ENCODE measurements at places on chromosomes 11 and 22.

DNA sequence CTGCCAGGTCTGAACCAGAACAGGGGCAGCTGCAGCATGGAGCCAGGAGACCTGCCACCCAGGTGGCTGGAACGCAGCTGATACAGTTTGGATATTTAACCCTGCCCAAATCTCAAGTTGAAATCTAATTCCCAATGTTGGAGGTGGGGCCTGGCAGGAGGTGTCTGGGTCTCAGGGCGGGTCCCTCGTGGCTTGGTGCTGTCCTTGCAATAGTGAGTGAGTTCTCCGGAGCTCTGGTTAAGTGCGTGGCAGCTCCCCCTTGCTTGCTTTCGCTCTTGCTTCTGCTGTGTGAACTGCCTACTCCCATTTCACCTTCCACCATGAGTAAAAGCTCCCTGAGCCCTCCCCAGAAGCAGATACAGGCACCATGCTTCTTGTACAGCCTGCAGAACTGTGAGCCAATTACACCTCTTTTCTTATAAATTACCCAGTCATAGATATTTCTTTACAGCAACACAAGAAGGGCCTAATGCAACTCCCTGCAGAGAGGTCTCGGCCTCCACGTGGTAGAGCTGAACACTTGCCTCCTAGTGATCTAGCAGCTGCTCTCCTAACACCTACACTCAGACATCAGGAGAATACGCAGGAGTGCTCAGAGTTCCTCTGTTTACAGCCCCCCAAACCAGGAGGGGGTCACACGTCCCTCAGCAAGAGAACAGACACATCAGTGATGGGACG lies 203.7 kb downstream of the CTTN start:
- no peak for DNase-seq

DNA sequence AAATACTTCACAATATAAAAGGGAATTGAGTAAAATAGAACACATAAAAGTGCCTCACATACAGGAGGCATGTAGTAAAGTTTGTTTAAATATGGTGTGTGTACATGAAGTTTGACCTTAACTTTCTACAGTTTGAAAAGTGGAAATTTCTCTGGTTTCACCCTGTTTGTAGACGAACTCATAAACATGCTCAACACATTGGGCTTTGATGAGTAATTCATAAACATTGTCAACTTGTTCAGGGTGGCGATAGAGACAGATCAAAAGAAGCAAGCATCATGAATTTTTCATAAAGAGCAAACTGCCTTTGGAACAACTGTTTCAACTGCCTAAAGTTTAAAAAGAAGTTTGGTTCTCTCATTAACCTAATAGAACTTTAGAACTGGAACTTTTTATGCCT lies 9.1 kb downstream of the SLN start:
- no peak for DNase-seq

DNA sequence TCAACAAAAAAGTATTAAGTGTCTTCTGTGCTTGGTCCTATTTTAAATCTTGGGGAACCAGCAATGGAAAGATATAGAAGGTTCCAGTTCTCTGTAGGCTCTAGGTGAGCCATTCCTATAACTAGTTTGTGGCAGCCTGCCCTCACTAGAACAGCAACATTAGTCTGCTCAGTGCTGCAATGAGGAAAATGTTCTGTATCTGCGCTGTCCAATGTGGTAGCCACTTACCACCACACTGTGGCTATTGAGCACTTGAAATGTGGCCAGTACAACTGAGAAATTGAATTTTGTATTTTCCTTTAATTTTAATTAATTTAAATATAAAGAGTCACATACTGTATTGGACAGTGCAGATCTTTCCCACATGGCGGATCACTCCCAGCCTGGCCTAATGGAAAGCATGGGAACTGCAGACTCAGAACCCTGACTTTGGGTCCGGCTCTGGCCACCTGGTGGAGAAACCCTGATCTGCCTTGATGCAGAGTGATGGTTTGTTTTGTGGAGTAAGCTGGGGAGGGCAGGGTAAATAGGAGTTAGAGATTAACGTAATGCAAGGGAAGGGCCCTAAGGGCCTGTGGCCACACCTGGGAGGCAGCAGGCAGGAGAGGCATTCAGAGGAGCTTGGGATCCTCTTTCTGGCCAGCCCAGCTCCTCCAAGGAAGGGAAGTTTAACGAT lies 101.0 kb downstream of the ME3 start:
- no peak for DNase-seq

- DNase-seq, result no peak
Measured at GRCh38 chr11:29061452-29061851, 953.3 kb downstream of the METTL15 start.

GRCh38 chr11:12295943-12296342 lies 81.4 kb upstream of the PARVA start:
- no peak for DNase-seq

- no peak for DNase-seq
Measured at GRCh38 chr11:97948793-97949192, 1072.0 kb upstream of the CNTN5 start.

DNA sequence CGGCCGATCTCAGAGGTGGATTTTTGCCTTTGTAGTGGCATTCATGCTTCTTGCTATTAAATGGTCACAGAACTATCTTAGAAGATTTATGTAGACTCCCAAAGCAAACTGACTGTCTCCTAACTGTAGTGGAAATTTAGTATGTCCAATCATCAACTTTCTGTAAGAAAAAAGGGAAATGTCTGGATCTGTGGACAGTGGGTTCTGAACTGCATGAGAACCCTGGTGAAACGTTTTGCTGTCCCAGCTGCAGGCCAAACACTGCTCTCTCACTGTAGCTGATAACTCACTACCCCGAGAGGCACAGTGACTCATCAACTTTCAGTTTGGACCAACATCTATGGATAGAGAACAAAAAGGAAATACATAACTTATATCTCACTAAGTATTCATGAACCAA lies 387.1 kb downstream of the SOX6 start:
- DNase-seq, result no peak

DNA sequence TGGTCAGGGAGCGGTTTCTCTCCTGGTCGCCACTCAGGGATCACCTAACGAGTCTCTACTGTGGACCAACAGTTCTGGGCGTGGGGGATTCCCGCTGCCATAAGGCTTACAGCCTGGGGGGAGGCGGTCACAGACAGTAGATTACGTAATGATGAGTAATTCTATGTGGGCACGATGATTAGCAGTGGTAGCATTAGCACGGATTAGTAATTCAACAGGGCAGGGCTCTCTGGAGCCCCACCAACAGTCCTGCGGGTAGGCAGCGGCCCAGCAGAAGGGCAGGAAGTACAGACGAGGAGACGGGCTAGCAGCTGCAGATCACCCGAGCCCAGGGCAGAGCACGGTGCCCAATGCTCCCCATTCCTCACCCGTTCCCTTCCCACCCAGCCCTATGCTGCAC lies 3.6 kb downstream of the SHISAL1 start:
- DNase-seq, result no peak

DNA sequence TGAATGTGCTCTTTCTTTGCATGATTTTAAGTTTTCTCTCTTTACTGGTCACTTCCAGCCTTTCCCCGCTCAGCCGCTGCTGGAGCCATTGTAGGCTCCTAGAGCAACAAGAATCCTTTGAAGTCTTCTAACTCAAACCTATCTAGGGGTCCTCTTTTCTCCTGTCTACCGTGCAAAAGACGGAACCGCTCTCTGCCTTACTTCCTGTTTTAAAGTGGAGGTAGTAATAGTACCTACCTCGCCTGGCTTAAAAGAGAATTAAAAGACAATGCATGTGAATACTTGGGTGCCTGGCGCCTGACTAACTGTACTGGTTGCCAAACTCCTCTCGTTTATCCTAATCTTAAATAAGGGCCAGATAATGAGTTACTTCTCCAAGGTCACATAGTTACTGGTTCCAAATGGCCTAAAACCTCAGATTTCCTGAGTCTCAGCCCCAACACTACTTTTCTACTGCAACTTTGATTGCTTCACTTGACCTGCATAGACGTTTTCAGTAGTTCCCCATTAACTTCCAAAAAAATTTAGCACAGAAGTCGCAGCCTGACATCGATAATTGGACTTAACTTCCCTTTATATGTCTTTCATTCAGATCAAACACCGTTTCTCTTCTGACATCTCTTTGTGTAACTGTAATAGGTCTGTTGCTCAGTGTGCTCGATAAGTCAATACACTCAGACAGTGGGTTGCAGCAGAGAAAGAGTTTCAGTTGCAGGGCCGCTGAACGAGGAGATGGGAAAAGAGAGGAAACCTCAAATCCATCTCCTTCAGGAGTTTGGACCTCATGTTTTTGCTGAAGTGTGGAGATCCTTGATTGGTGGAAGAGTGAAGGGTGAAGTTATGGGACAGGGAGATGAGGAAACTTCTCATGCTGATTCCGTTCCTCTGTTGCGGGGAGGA lies 891 bp downstream of the SAMM50 start:
- DNase-seq, result no peak

GRCh38 chr11:34145073-34145472 lies 39.6 kb downstream of the NAT10 start:
- DNase-seq, result no peak

GRCh38 chr11:3609416-3610265 lies 32.2 kb downstream of the ART5 start:
- DNase-seq, result no peak

Measured in activated naive CD4-positive, alpha-beta T cell treated with anti-CD3 and anti-CD28 coated beads, Interleukin-2, amount 50 U/mL, for 72 hours (primary cell).